ENCODE measurements at places on chromosomes 5 and 9.
A peak's percentile ranks its signal among the peaks of the same experiment; 100 is the strongest.

DNA sequence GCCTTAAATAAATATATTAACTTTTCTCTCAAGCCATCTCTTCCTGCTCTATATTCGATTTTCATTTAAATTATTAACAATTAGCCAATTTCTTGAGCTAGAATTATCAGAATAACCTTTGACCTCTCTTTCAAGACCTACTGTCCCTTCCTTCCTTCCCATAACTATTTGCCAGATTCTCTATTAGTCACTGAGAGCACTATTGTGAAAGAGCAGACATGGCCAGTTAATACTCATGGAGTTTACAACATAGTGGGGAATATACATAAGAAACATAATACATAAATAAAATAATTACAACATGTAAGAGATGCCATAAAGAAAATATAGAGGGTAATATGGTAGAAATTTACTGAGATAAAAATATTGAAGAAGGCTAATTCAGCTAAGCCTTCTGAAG, 72.1 kb upstream of the CHD1 start:
- DNase-seq: no peak

DNA sequence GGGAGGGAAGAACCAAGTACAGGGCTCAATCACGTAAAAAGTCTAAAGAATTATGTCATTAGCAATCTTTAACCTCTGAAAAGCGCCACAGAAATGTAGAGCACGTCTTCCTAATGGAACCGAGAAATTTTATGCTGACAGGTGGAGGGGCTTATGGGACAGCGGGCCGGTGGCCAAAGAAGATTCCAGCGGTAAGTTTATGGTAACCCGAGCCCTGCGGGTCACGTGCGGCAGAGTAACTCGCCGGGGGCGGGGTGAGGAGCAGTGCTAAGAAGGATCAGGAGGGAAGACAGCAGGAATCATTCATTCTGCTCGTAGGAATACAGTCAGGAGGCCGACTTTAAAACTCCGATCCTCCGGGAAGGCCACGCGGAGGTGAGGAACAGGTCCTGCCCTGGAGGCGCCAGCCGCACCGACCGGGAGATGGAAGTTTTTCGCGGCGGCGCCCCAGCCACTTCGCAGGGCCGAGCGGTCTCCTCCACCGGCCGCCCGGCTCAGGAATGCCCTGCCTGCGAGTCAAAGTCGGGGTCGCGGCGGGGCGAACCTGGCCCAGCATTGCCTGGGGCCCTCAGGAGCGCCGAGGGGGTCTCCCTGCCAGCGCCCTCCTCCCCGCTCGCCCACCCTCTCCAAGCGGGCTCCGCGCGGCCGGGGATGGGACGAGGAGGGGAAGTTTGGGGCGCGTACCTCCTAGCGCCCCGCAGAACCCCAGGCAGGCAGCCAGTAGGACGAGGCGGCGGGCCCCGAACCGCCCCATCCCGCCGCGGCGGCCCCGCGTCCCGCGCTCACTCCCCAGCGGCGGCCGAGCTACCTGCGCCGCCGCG, 101.8 kb downstream of the ESM1 start:
- DNase-seq: peak; percentile 66

DNA sequence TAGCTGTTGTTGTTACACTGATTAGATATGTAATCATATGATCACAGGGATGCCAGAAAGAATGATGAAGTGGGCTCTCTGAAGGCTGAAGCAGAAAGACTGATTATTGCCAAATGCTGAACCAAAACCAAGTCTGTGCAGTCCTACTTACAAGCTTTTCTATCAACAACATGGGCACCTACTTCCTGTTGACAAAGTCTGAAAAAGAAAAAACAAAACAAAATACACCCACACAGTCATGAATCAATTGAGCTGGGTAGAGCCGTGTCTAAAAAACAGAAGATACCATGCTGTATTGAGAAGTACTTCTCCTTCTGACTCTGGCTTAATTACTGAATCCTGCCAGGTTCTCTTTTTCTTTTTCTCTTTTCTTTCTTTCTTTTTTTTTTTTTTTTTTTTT, 363.4 kb downstream of the RAB3C start:
- no peak for DNase-seq

- DNase-seq: no peak
These were observed 38.7 kb downstream of the CXXC5 start for GRCh38 chr5:139686706-139687441.

DNA sequence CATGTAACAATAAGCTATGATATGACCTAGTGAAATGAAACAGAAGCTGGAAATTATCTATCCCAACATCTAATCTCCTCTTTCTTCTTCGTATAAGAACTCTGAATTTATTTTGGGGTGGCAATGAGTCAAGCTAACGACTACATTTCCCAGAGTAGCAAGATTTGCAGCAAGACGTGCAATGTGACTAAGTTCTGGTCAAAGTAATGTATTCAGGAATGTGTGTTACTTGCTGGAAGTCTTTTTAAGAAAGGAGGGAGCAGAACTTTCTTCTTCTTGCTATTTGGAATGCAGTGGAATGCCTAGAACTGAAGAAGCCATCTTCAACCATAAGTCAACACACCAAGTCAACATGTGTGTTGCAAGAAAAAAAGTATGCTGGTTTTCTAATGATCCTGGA, 406.6 kb upstream of the MEF2C start:
- no peak for DNase-seq

GRCh38 chr9:7783635-7784063, 15.9 kb downstream of the DMAC1 start:
- no peak for DNase-seq

- DNase-seq: no peak
These were observed 7.4 kb downstream of the GALNT10 start for GRCh38 chr5:154197801-154198491.

GRCh38 chr5:112549605-112550166, 130.6 kb upstream of the EPB41L4A start:
- no peak for DNase-seq

- no peak for DNase-seq
These were observed 15.1 kb upstream of the CCL28 start for GRCh38 chr5:43427306-43427705.

DNA sequence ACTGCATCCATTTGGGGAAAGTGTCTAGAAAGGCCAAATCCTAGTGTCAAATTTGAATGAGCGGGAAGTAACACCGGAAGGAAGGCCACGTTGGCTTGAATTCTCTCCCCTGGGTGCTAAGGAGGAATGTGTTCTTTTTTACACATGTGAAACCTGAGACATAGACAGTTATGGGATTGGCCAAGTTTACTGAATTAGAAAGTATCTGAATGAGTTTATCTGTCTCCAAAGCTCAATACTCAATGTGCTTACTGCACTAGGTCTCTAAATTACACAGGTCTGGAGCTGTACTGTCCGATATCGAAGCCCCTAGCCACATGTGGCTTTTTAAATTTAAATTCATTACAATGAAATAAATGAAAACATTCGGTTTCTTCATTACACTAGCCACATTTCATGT, 6.0 kb downstream of the DMRT1 start:
- no peak for DNase-seq

DNA sequence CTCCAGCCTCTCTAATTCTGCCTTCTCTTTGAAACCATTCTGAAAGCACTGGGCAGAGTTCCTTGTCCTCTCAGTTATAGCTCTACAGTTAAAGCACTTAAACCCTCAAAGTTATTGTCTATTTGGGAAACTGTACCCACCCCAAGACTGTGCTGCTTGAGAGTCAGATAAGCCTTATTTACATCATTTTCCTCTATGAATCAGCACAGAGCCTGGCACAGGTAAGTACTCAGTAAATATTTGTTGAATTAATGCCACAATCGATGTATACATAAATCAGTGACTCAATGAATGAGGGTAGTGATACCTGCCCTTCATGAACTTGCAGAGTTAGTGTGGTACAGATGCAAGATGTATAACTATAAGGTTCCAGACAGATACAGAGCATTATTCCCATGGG, 549.4 kb upstream of the KLF4 start:
- DNase-seq: no peak

DNA sequence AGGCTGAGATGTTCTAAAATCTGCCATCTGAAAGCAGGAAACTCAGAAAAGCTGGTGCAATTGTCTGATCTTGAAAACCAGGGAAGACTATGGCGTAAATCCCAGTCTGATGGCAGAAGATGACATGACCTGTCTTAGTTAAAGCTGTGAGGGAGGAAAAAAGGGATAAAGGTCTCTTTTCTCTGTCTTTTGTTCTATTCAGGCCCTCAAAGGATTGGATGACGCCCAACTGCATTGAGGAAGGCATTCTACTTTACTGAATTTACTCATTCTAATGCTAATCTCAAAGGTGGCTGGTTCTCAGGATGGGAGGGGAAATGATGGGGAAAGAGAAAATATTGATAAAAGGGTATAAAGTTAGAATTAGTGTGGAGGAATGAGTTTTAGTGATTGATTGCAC, 312.8 kb upstream of the CTNND2 start:
- DNase-seq: no peak

GRCh38 chr5:86143837-86144236, 473.9 kb upstream of the COX7C start:
- DNase-seq: peak; percentile 39

DNA sequence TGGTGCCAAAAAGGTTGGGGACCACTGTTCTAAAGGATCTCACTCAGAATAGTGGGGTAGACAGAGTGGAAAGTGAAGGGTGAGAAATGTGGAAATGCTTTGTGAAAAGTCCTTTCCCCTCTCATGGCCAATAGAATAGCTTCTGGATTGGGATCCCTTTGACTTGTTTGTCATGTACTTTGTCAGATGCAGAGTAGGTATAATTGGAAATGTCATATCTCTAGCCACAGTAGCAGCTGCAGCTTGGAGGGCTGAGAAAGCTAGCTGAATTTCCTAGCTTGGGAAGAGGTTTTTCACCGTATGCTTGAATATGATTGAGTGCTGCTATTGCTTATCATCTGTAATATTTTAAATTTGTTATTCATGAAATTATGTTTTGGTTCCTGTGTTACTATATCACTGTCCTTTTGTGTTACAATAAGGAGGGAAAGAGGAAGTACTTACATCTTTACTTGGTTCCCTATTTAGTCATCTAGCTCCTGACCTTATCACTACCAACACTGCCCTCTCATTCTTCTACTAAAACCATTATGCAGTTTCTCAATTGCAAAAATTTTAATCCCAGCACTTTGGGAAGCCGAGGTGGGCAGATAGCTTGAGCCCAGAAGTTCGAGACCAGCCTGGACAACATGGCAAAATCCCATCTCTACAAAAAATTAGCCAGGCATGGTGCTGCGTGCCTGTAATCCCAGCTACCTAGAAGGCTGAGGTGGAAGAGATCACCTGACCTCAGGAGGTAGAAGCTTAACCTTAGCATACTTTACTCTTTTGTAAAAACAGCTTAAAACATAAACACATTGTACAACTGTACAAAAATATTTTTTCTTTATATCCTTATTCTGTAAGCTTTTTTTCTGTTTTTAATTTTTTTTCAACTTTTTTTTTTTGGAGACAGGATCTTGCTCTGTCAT, 12.4 kb downstream of the SLC30A5 start:
- DNase-seq: no peak

GRCh38 chr9:20844916-20845315, 160.9 kb downstream of the FOCAD start:
- no peak for DNase-seq

- DNase-seq: no peak
These were observed 243.0 kb downstream of the PSAT1 start for GRCh38 chr9:78539904-78540303.

- DNase-seq: no peak
These were observed 109.5 kb upstream of the RAD23B start for GRCh38 chr9:107173422-107174180.

DNA sequence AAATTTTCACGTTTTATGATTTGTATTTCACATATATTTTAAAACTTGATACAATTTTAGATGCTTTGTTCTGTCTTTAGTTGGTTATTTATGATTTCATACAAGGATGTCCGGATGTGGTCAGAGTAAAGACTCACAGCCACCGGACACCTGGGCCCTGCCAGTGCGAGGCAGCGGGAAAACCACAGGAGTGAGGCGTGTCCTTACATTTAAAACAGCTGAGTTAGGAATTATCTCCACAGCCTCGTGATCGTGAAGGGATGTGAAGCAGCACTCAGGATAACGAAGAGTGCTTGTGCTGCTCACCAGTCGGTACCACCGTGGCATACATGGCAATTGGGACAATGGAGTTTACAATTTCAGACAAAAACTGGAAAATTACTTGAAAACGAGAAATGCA, 14.0 kb downstream of the SNX18 start:
- no peak for DNase-seq

GRCh38 chr9:126392662-126393371, 66.2 kb downstream of the MVB12B start:
- DNase-seq: no peak

- DNase-seq: no peak
These were observed 153.9 kb downstream of the ARRDC3 start for GRCh38 chr5:91229031-91229727.

DNA sequence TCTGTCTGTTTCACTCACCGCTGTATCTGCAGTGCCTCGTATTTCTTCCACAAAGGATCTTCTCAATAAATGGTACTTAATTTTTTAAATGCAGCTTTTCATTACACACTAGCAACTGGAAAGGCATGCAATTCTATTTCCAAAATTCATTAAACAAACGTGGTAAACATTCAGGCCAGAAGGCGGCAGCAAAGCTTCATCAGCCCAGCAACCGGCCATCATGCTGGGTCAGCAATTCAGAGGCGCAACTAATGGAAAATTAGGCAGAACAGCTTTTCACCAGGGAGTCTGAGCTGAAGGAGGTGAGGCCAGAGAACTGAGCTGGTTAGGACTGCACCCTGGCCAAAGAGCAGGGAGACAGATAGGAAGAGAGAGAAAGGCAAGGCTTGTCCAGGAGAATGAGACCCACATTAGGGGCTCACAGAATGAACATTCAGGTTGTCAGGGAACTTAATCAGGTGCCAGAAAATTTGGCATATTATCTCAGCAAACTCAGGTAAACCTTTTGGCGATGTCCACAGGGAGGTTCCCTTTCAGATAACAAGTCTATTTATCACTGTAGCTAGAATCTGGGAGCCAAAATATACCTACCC, 17.7 kb upstream of the RNF180 start:
- DNase-seq: peak; percentile 71

DNA sequence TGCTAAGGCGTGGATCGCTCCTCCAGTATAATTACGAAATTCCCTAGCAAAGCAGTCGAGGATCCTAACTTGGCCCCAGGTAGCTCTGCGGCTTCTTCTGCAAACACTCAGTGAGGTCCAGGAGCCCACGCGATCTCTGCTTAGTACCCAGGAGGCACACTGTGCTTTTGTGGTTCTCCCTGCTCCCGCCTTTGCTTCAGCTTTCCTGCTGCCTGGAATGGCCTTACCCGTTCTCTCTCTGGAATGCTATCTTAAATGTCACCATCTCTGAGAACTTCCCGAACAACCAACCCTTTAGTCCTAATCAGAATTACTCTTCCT, 639 bp downstream of the INVS start:
- no peak for DNase-seq

DNA sequence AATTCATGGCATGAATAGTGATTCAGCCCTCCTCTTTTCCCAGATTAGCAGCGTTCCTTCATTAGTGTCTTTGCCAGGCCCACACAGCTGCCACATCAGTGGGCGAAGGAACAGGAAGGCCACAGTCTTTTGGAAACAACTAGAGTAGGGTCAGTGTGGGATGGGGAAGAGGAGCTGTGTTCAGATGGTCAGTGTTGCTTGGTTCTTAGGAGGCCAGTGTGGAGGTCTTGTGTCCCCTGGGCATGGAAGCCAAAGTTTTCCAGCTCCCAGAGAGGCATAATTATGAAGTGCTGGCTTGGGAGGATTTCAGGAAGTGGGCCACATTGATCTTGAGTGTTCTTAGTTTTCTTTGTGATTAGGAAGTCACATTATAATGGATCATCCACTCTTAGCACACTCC, 269.6 kb downstream of the PSAT1 start:
- no peak for DNase-seq
